Midbrain (tissue), 1 donor: ENCODE measurements at places on chromosomes 7 and 10.

- peak; percentile 62 for DNase-seq
Observed at GRCh38 chr7:134943785-134944400, 42.4 kb upstream of the AGBL3 start.

DNA sequence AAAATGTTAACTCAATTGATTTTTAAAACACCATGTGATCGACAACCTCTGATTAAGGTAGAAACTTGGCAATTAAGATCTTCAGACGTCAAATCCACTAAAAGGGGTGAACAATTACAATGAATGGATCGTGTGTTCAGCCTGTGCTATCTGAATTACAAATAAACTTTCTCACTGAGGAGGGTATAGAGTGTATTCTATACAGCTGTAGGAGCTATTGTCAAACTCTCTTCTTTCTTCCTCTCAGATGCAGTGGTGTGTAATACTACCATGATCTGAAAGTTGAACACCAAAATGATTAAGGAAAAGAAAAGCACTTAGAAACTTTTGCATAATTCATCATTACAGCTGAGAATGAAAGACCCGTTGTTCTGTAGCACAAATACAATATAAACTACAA is 32.2 kb upstream of the MACC1 start:
- no peak for DNase-seq

- no peak for DNase-seq
Observed at GRCh38 chr7:6269527-6269926, 2.9 kb downstream of the CYTH3 start.

DNA sequence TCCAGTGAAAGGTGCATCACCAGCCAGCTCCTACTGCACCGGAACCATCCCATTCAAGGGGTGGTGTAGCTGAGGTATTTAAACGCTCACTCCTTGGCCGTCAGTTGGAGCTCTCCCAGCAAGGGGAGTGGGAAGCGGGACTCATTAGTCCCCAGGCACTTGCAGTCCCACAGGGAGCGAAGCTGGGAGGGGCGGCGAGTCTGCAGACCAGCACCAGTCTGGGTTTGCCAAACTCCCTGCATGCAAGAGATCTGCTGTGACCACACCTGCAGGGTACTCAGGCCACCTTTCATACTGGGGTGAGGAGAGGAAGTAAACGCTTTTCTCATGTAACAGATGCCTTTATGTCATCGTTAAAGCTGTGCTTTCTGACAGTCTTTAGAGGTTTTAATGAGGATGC is 187.9 kb downstream of the PTPRN2 start:
- no peak for DNase-seq

GRCh38 chr7:98399890-98400541 is 874 bp downstream of the BAIAP2L1 start:
- no peak for DNase-seq

GRCh38 chr10:52956461-52956860 is 183.9 kb upstream of the MBL2 start:
- no peak for DNase-seq

GRCh38 chr7:125256446-125256845 is 326.8 kb upstream of the POT1 start:
- DNase-seq = no peak

- DNase-seq = peak; percentile 25
Observed at GRCh38 chr7:101681170-101682007, 52.3 kb upstream of the MYL10 start.

DNA sequence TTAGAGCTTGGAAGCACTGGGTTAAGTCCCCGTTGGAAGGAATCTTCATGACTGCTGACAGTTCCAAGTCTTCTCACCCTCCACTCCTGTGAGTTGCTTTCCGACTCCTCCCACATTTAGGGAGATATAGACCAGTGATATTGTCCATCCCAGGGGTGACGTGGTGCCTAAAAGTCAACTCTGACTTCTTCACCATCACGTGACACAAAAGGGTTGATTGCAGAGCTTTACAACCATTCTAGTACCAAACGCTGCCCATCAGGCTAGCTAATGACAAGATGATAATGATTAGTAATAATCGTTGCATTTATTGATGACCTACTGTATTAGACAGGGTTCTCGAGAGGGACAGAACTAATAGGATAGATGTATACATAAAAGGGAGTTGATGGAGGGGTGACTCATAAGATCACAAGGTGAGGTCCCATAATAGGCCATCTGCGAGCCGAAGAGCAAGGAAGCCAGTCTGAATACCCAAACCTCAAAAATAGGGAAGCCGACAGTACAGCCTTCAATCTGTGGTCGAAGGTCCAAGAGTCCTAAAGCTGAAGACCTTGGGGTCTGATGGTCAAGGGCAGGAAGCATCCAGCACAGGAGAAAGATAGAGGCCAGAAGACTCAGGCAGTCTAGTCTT is 85.3 kb upstream of the CARD11 start:
- no peak for DNase-seq

- no peak for DNase-seq
Observed at GRCh38 chr10:89857431-89858042, 156.1 kb downstream of the KIF20B start.

DNA sequence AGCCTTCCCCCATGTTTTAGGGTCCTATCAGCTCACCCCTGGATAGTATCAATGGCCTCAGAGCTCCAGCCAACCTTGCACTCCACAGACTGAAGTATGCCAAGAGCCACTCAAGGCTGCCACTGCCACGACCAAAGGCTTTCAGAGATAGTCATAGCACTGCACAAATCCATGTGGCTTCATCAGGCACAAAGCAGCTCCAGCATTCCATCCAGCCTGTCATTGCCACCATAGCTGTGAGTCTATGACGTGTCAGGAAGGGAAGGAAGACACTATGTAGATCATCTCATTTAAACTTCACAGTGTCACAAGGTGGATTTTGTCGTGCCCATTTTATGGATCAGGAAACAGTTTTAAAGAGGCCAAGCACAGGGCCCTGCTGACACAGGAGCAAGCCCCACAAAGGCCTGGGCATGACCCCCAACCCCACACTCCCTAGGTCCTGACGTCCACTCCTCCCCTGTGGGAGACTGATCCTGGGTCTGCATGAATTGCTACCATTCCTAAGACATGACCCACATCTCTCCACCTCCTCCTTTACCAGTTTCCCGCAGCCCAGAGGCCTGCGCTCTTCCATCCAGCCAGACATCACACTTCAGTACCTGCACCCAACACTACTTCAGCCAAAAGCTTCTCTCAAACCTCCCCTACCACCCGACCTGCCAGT is 119.4 kb downstream of the DIP2C start:
- no peak for DNase-seq
